CD4-positive, alpha-beta T cell treated with Interferon gamma for 1 hour (primary cell): ENCODE measurements at places on chromosomes 7 and 10.

DNA sequence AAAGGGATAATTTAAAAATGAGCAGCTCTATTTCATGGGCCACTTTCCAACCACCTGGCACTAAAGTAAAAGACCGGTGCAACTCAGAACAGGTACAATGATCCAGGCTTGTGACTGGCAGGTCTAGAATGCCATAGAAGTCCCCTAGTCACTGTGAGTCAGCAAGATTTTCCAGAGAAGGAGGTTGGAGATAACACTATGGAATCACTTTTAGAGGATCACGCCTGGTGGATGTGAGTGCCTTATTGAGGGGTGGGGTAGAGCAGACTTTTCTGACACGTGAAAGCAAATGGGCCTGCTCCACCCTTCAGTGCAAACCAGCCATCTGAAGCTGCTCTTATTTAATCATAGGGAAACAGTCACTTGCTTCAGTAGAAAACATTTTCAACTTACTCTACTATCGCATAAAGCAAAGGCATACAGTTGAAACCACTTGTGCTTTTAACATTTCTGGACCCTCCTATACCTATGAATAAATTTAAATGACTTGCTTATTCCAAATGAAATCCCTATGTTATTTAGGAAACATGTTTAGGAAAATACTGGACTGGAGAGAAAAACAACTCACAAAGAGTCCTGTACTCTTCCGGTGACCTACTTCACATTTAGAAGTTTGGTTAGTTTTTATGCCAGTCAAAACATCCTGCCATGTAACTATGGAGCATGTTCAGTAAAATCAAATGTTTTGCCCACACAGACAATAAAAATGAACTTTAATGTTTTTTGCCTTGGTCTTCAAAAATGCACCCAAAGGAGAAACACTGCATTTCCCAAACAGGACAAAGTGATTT lies 21.5 kb upstream of the AKR1C1 start:
- DNase-seq, result no peak

GRCh38 chr7:43700646-43701499 lies 28.4 kb downstream of the COA1 start:
- DNase-seq, result no peak

DNA sequence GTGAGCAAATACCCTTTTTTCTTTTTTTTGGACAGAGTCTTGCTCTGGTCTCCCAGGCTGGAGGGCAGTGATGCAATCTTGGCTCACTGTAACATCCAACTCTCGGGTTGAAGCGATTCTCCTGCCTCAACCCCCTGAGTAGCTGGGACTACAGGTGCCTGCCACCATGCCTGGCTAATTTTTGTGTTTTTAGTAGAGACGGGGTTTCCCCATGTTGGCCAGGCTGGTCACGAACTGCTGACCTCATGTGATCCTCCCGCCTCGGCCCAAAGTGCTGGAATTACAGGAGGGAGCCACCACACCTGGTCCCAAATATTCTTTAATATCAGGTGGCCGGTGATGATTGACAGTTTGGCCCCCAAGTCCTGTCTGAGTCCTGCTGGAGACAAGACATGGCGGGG lies 6.6 kb downstream of the LAT2 start:
- no peak for DNase-seq

DNA sequence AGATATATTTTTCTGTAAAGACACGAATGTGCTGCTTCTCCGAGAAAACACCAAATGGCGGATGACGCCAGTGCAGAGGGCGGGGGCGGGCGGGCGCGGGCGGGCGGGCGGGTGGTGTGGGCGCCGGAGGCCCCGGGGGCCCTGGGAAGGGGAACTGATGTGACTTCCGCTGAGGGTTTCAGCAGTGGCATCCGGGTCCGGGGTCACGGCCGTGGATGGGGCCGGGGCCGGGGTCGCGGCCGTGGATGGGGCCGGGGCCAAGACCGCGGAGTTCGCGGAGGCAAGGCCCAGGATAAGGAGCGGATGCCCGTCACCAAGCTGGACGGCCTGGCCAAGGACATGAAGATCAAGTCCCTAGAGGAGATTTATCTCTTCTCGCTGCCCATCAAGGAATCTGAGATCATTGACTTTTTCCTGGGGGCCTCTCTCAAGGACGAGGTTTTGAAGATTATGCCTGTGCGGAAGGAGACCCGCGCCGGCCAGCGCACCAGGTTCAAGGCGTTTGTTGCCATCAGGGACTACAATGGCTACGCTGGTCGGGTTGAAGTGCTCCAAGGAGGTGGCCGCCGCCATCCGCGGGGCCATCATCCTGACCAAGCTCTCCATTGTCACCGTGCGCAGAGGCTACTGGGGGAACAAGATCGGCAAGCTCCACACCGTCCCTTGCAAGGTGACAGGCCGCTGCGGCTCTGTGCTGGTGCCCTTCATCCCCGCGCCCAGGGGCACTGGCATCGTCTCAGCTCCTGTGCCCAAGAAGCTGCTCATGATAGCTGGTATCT lies 20.3 kb upstream of the IGF2BP3 start:
- peak; percentile 67 for DNase-seq

DNA sequence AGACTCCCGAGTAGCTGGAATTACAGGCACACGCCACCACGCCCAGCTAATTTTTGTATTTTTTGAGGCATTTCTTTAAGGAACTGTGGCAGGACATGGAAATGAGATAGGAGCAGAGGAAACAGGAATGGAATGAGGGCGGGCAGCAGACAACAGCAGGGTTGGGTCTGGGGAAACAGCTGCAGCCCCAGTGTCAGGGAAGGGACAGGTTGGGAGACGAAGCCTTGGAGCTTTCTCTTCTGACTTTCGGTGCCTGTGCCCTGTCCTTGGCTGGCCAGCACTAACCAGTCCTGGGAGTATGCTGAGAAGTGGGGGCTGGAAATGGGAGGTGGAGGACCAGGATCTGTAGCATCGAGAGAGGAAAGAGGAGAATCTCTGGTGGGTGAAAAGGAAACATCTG lies 47.4 kb downstream of the ATOH7 start:
- DNase-seq, result no peak

DNA sequence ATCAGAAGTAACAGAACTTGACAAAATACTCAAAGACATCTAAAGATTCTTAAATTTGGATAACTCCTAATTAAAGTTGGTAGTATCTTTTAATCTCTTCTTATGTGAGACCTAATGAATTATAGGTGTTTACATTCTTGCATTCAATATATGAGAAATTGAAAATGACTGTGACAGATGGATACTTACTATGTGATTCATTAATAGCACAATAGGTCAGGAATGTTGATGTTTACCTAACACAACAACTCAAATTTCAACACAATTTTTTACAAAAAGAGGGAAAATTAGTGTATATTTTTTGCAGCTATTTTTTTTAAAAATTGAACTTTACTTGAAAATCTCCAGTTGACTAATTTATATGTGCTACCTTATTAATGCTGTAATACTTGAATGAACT lies 31.7 kb upstream of the MCU start:
- DNase-seq, result no peak

DNA sequence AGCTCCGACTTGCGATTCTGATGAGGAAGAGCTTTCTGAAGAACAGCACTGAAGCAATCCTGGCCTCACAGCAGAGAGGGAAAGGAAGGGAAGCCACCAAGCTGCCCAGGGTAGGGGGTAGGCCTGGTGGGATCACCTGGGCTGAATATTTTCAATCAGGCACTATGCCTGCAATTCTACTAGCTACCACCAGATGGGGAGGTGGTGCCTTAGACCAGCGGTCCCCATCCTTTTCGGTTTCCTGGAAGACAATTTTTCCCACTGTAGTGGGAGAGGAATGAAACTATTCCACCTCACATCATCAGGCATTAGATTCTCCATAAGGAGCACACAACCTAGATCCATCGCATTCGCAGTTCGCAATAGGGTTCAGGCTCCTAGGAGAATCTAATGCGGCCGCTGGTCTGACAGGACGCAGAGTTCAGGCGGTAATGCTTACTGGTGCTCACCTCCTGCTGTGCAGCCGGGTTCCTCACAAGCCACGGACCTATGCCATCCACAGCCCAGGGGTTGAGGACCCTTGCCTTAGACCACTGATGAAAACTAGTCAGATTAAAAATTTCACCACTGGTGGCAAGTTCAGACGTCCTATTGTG lies 2.7 kb downstream of the LRRC20 start:
- no peak for DNase-seq

DNA sequence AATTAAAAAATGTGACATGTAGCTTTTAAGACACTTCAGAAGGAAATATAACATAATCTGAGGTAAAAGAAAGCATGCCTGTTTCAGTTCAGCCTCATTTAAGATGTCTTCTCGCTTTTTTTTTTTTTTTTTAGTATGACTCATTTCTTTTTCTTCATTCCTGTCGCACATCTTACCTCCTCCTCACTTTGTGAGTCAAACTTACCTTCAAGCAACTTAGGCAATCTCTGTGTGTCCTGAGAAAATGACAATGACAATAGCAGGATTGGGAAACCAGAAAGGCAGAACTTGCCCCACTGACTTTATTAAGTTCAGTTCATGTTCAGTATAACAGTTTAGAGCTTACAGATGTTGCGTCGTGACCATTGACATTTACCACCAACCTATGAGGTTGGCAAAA lies 7.7 kb downstream of the PTN start:
- DNase-seq, result no peak

GRCh38 chr10:108404155-108404554 lies 1239.6 kb upstream of the SORCS1 start:
- DNase-seq, result no peak

DNA sequence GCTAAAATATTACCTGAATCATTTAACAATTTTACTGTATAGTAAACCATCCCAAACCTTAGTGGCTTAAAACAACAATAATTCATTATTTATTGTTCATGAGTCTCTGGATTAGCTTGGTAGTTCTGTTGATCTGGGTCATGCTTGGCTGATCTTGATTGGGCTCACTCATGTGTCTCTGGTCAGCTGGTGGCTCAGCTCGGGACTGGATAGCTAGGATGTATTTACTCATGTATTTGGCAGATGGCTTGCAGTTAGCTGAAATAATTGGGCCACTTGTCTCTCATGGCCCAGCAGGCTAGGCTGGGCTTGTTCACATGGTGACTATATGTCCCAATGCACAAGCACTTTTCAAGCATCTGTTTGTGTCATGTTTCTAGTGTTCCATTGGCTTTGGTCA lies 262.8 kb downstream of the BBS9 start:
- no peak for DNase-seq

DNA sequence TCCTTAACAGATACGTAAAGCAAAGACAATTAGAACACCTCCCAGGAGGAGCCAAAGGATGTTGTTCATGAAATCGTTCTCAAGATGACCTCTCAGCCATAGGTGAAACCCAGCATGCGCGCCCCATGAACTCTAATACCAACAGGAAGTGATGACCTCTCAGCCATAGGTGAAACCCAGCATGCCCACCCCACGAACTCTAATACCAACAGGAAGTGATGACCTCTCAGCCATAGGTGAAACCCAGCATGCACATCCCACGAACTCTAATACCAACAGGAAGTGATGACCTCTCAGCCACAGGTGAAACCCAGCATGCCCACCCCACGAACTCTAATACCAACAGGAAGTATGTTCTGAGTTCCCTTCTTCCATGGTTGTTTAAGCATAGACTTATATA lies 205.2 kb upstream of the ADARB2 start:
- no peak for DNase-seq

- DNase-seq, result no peak
Observed at GRCh38 chr7:80661729-80662128, 23.3 kb downstream of the CD36 start.

GRCh38 chr10:1044964-1045363 lies 4.0 kb downstream of the IDI1 start:
- no peak for DNase-seq

- no peak for DNase-seq
Observed at GRCh38 chr10:47030191-47030703, 119.0 kb downstream of the PTPN20 start.

DNA sequence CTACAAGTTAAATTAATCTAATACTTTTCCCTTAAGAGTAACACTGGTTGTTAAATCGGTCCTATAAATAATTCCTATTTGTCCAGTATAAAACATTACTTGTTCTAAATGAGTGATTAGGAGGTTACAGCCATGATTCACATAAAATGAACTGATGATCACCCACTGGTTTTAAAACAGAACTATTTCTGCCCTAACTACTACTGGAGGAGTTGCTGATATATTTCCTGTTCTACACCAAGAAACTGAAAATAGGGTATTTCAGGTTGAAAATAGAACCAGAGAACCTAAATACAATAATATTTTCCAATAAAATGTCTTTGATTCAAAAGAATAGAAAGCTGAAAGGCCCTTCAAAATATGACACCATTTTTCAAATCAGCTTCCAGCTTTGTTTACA lies 30.9 kb downstream of the DNAJC1 start:
- DNase-seq, result no peak

- no peak for DNase-seq
Observed at GRCh38 chr10:124138883-124139348, 45.5 kb upstream of the CHST15 start.

- no peak for DNase-seq
Observed at GRCh38 chr7:156374335-156374734, 266.2 kb upstream of the RNF32 start.

- DNase-seq, result no peak
Observed at GRCh38 chr7:154096-154799, 38.1 kb upstream of the FAM20C start.

DNA sequence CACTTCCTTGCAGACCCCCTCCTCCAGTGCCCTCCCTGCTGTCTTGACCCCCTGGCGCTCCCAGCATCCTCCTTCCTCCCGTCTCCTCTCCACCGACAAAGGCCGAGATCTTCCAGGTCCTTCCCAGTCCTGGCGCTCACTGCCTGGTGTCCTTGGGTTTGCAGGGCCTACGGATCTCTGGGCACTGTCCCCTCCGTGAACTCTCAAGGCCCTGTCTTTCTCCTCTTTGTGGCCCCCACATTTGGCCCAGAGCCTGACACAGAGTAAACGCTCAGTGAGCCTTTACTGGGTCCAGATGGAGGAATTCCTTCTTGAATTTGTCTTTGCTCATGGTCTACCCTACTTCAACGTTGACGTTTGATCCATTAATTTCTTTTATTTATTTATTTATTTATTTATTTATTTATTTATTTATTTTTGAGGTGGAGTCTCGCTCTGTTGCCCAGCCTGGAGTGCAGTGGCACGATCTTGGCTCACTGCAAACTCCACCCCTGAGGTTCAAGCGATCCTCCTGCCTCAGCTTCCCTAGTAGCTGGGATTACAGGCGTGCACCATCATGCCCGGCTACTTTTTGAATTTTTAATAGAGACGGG lies 29.7 kb downstream of the TMEM270 start:
- DNase-seq, result no peak

GRCh38 chr7:14751461-14751860 lies 151.1 kb downstream of the DGKB start:
- no peak for DNase-seq

DNA sequence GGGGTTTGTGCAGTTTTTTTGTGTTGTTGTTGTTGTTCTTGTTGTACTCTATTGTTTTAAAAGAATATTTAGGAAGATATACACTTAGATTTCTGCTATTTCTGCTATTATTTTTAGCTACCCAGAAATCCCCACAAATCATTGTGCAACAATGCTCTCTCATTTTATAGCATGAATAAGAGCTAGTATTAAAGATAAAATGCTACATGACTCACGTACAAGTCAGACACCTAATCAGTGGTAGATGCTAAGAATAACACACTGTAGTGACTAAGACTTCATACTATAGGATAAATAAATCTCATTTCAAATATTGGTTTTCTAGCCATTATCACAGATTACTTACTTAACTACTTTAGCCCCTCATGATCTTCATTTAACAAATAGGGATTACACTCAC lies 920.5 kb downstream of the KCNMA1 start:
- no peak for DNase-seq
